Mesenchymal stem cell (in vitro differentiated cells and primary cell): ENCODE measurements at places on chromosomes 12 and 14.

GRCh38 chr14:72607386-72608130, 286.3 kb downstream of the DPF3 start:
- peak; percentile 56 for DNase-seq

DNA sequence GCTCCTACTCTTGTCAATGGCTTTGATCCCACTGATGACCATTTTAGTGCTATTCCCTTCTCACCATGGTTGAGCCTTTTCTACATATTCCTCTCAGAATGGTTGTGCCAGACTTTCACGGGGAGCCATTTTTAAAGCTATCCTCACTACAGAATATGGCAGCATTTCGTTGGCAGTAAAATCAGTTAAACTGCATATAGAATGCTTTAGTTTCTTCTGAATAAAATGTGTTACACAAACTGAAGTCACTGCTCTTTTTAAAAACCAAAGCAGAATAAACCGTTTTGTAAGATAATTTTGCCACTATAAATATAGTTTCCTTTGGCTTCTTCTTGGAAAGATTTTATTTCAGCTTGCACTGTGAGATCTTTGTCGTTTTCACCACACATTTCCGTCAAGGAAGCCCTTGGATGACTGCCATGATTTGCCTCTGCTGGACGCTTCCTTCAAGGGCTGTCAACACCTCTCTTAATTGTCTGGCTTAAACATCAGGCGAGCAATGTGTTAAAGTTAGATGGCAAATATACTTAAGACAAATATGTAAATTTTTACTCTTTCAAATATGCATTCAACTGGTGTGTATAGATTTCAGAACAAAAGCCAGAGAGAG, 624.2 kb downstream of the DIO2 start:
- no peak for DNase-seq

DNA sequence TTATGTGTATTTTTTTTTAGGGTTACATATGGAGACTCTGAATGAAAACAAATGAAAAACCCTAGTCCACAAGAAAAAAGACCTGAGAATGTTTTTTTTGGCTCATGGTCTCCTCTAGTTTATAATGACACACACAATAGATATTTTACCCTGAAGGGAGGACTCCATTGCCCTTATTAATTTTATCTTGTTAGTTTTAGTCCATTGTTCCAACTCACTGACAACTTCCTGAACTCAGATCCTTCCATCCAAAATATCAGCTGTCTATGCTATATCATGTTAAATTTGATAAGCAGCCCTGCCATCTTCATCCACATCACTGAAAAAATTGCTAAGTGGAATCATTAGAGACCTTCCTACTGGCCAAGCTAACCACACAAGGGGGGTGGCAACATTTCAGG, 232.1 kb downstream of the MON2 start:
- DNase-seq: no peak

DNA sequence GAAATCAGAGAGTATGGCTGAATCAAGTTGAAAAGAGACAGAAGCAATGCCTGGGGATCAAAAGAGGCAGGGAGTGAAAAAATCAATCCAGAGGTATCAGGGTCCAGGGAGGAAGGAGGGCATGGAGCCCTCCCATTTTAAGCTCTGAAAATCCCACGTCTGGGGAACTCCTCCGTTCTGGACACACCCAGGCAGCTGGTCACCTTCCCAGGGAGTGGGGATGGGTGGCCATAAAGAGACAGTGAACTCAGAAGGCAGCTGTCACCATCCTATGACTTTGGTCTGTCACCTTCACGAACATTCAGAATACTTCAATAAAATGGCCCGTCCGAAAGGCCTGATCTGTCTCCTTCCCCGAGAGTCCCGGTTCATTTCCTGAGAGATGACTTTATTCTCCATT, 71.6 kb downstream of the MAP1LC3B2 start:
- DNase-seq: no peak

GRCh38 chr12:56212361-56212760, 9.4 kb downstream of the RNF41 start:
- no peak for DNase-seq

GRCh38 chr14:79670811-79671210, 540.5 kb downstream of the DIO2 start:
- DNase-seq: no peak

DNA sequence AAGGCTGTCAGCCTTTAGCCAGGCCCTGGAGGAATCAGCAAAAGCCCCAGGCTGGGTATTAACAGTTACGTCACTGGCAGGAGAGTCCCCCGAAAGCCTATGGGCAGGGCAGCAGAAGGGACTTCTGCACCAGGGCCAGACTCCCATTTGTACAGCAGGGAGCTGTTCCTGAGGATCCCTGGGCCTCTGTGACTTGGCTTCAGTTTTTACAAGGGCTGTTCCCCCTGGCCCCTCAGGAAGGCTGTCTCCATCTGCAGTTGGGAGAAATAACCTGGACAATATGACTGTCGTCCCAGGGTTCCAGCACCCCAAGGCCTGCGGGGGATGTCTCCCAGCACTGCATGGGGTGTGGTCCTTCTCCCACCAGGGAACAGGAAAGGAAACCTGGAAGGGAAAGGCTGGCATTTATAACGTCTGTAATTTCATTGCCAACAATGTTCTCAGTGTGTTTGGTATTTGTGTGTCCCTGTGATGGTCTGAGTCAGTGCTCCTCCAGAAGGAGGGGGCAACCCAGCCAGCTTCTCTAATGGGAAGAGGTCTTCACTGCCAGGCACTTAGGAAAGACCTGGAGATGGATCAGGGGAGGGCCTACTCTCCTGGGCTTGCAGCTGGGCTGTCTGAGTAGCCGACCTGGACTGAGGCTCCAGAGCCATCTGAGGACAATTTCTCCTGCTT, 42.4 kb downstream of the ERH start:
- DNase-seq: peak; percentile 17

DNA sequence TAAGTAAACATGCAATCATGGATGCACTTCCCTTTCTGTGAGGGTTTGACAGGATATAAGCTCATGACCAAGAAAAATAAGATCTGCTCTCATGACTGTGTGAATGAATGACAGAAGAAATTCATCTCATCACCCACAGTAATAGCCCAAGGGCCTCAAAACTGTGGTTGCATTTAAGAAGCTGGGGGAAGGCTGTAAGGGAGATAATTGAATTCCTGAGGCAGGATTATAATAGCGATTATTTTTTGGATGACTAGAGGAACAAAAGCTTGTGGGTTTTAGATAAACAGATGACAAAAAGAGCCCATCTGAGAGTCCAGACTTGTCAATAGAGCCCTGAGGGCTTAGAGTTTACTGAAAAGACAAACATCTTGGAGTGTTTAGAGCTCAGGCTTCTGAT, 161.2 kb downstream of the NTF3 start:
- DNase-seq: no peak

- DNase-seq: no peak
Measured at GRCh38 chr12:88743946-88744685, 163.8 kb upstream of the KITLG start.

- DNase-seq: no peak
Measured at GRCh38 chr12:89040146-89040964, 311.9 kb downstream of the DUSP6 start.

GRCh38 chr12:27462151-27462694, 15.7 kb downstream of the SMCO2 start:
- no peak for DNase-seq

GRCh38 chr12:87679251-87679650, 349.9 kb downstream of the C12orf50 start:
- DNase-seq: no peak

DNA sequence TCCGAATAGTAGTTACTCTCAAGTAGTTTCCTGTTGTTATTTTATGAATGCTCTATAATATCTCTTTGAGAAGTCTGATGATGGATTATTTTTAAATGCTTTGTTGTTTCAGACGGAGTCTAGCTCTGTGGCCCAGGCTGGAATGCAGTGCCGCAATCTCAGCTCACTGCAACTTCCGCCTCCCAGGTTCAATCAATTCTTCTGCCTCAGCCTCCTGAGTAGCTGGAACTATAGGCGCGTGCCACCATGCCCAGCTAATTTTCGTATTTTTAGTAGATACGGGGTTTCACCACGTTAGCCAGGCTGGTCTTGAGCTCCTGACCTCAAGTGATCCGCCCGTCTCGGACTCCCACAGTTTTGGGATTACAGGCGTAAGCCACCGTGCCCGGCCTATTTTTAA, 1.4 kb upstream of the OS9 start:
- DNase-seq: no peak

DNA sequence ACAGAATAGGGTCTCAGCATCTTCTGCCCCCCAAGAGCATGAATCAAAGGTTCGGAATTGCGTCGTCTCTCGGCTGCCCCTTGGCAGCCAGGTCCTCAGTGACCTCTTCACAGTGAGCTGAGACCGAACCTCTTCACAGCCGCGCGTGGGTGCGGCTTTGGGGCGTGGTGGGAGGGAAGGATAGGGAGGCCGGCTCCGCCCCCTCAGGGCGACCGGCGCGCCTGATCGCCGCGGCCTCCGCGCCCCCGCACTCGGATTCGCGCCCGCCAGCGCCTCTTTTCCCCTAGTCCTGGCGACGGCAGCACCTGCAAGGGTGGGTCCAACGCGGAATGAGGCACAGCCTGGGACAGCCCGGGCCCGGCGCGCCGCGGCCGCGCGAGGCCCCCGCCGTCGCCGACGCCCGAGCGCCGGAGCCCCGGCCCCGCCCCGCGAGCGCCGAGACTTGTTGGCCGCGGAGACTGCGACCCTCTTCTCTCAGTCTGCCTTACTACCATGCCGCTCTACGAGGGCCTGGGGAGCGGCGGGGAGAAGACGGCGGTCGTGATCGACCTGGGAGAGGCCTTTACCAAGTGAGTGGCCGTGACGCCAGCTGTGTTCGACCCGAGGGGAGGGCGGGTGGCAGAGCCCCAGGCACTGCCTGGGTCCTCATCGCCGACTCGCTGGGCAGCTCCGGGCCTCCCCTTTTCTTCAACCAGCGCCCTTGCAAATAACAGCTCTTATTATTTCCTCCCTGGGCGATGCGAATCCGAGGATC, at the start of gene ACTR10:
TSS of gene ACTR10 (plus strand) at position 424 of the 754 bp plus-strand sequence. CDS start at position 493, 69 bp downstream.
- DNase-seq: peak; percentile 79
